ENCODE measurements at places on chromosomes 16 and 17. TPM values are rescaled to one million over a fixed set of nuclear protein-coding genes. Genes with fewer than 3 reads are reported as not detected.

GRCh38 chr17:17560975-17561374 lies 30.5 kb downstream of the PEMT start:
- no peak overlapping the region for H3K27ac ChIP-seq
- peaks cover 10% of the 10 kb centered on the region for H3K4me1 ChIP-seq
- no peaks in the 10 kb centered on the region for H3K27me3 ChIP-seq
- no peak overlapping the region for H3K4me3 ChIP-seq
- DNase-seq = no peak
- H3K36me3 ChIP-seq = no peaks in the 10 kb centered on the region

Gene RDM1
- 0.35 TPM for total RNA-seq

GRCh38 chr17:66240013-66240412 lies 10.8 kb upstream of the APOH start:
- H3K4me1 ChIP-seq = peaks cover 2% of the 10 kb centered on the region
- H3K4me3 ChIP-seq = no peak overlapping the region
- no peak for DNase-seq
- H3K27ac ChIP-seq = no peak overlapping the region
- no peaks in the 10 kb centered on the region for H3K27me3 ChIP-seq
- H3K36me3 ChIP-seq = no peaks in the 10 kb centered on the region

DNA sequence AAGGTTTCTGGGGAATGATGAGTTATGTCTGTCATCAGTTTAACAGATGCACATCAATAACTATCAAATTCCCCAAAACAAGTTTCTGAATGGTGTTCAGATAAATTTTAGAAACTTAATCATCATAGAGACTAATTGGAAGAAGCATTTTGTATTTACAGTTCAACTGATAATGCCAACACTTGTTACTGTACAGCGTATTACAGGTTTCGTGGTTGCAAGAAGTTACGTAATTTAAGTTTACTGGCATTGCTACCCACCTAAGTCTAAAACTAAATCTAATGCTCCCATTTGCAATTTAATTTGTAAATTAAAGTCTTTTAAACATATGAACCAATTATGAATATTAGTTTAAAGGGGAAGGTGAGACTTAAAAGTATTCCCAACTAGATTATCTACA lies 3.0 kb downstream of the SRSF1 start:
- H3K27me3 ChIP-seq = no peaks in the 10 kb centered on the region
- H3K36me3 ChIP-seq = peaks cover 22% of the 10 kb centered on the region
- DNase-seq = no peak
- peaks cover 49% of the 10 kb centered on the region for H3K4me1 ChIP-seq

- no peak for DNase-seq
- no peaks in the 10 kb centered on the region for H3K27me3 ChIP-seq
- H3K27ac ChIP-seq = no peak overlapping the region
- H3K36me3 ChIP-seq = no peaks in the 10 kb centered on the region
- peak overlapping the region; percentile 70 for H3K4me3 ChIP-seq
Measured at GRCh38 chr17:61413661-61414126, 14.1 kb downstream of the TBX2 start.

GRCh38 chr17:46809110-46809571 lies 9.4 kb downstream of the WNT3 start:
- DNase-seq = no peak
- peaks cover 2% of the 10 kb centered on the region for H3K27me3 ChIP-seq
- H3K4me1 ChIP-seq = no peaks in the 10 kb centered on the region
- no peak overlapping the region for H3K27ac ChIP-seq

Gene DEXI
- total RNA-seq = 41.1 TPM

- peaks cover 29% of the 10 kb centered on the region for H3K27me3 ChIP-seq
- H3K4me1 ChIP-seq = no peaks in the 10 kb centered on the region
- no peak overlapping the region for H3K27ac ChIP-seq
Measured at GRCh38 chr17:74163836-74164235, 39.6 kb upstream of the RPL38 start.

DNA sequence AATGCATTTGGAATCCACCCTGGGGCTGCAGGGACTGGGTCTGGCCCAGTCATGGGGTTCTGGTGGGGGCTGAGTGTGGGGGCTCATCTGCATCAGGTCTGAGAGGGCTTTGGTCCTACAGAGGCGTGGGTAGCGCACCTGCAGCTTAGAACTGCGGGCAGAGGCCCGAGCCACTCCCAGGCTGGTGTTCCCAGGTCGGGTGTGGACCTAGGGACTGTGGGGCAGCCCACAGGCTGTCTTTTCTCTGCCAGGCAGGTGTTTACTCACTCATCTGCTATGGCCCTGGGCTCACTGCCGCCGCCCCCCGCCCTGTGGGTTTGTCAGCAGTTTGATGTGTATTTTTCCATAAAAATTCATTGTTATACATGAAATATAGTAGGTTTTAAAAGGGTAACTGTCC lies 27.0 kb upstream of the DOC2B start:
- no peaks in the 10 kb centered on the region for H3K36me3 ChIP-seq
- no peak overlapping the region for H3K4me3 ChIP-seq
- no peaks in the 10 kb centered on the region for H3K4me1 ChIP-seq
- H3K27me3 ChIP-seq = peaks cover 15% of the 10 kb centered on the region

Gene SEZ6
- 0.46 TPM for total RNA-seq

Gene PDPK1
- total RNA-seq = 39.2 TPM

DNA sequence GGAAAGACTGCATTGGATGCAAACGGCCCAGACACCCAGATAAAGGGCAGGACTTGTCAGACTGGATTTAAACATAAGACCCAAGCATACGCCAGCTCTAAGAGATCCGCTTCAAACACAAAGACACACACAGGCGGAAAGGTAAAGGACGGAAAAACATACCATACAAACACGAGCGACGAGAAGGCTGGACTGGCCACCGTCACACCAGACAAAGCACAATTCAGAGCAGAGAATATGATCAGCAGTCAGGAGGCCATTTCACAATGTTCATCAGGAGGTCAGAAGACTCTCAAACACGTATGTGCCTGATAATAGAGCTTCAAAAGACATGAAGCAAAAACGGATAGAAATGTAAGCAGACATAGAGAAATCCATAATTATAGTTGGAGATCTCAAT lies 84.9 kb upstream of the GNG13 start:
- DNase-seq = no peak
- no peak overlapping the region for H3K4me3 ChIP-seq
- peaks cover 3% of the 10 kb centered on the region for H3K36me3 ChIP-seq

DNA sequence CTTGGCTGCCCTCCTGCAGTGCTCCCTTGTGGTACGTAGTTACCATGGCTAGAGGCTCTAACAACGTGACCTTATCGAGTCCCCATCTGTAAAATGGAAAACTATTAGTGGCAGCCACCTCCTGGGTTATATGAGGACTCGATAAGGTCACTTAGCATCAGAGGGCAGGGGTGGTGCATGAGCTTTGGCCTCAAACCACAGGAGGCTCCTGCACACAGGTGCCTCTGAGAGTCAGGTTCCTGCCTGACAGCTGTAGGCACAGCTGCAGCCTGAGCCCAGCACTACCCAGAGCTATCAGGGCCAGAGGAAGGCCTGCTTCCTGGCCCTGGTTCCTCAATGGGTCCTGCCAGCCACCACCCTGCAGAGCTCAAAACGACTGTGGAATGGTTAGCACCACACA lies 57.2 kb upstream of the SEC14L1 start:
- H3K27ac ChIP-seq = no peak overlapping the region
- peaks cover 11% of the 10 kb centered on the region for H3K4me1 ChIP-seq

GRCh38 chr17:45955326-45955725 lies 43.7 kb upstream of the STH start:
- H3K4me3 ChIP-seq = no peak overlapping the region
- H3K4me1 ChIP-seq = no peaks in the 10 kb centered on the region
- no peak overlapping the region for H3K27ac ChIP-seq
- no peak for DNase-seq
- H3K36me3 ChIP-seq = no peaks in the 10 kb centered on the region
- peaks cover 4% of the 10 kb centered on the region for H3K27me3 ChIP-seq

- peaks cover 8% of the 10 kb centered on the region for H3K27me3 ChIP-seq
- no peak within 1 kb of the TSS for H3K4me3 ChIP-seq
- H3K27ac ChIP-seq = no peak within 1 kb of the TSS
- DNase-seq = no peak
- no peaks in the 10 kb centered on the region for H3K4me1 ChIP-seq
Measured at GRCh38 chr17:10837921-10838320, at the start of gene PIRT. PIRT (minus strand) TSS chr17:10838087; CDS start chr17:10825645, 12,442 bp downstream.

DNA sequence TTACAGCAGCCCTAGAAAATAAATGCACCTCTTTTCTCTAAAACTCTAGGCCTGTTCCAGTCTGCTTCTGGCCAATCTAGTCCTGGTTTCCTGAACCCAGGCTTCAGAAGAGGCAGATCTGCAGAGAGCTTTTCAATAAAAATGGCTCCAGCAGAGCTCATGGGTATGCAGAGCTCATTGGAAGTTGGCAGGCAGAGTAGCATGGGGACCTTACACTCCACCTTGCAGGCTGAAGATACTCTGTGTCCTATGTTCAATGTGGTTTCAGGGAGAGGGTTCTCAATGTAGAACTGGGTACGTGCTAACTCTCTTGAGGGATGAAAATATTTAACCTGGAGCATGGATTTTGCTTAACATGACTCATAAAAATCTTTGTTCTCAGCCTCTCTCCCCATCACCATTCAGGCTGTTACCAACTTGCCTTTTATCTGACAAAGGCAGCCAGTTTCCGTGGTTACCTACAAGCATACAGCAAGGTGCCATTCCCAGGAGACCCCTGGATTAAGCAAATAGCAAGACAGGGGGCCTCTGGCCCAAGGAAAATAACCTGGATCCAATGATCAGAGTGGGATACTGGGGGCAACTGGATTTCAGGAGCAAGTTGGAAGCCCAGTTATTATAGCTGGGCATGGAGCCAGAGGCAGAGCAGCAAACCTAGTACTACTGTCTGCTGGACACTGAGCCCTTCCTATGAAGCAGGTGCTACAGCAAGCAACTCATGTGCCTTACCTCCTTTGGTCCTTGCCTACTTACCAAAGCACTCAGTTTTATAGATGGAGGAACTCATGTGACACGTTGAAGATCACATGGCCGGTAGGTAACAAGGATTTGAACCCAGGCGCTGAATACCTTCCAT lies 98.2 kb upstream of the DHX40 start:
- no peaks in the 10 kb centered on the region for H3K4me1 ChIP-seq
- H3K36me3 ChIP-seq = no peaks in the 10 kb centered on the region
- H3K27ac ChIP-seq = no peak overlapping the region

DNA sequence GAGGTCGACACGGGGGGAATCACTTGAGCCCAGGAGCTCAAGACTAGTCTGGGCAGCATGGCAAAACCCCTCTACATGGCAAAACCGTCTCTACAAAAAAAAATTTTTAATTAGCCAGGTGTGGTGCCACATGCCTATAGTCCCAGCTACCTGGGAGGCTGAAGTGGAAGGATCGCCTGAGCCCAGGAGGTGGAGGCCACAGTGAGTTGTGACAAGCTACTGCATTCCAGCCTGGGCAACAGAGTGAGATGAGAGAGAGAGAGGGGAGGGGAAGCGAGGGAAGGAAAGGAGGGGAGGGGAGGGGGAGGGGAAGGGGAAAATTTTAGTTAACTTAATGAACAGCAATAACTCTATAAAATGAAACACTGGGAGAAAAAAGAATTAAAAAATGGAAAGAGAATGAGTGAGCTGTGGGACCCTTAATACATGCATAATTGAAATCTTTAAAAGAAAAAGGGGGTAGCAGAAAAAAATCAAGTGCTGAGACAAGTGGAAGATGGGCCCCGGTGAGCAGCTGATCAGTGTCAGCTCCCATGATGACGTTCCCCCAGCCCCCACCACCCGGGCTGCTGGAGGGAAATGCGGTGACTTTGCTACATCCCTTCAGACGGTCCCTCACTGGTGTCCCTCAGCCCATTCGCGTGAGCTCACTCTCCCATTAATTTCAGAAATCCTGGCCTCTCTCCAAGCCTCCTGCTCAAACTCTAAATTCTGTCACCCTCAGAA lies 2.7 kb downstream of the ASGR2 start:
- no peaks in the 10 kb centered on the region for H3K4me1 ChIP-seq
- H3K27ac ChIP-seq = no peak overlapping the region
- peaks cover 4% of the 10 kb centered on the region for H3K36me3 ChIP-seq
- no peak overlapping the region for H3K4me3 ChIP-seq
- DNase-seq = no peak

Gene RCVRN
- not detected for total RNA-seq

GRCh38 chr17:43766413-43767052 lies 7.9 kb upstream of the SOST start:
- no peak for DNase-seq
- H3K4me1 ChIP-seq = no peaks in the 10 kb centered on the region
- H3K36me3 ChIP-seq = peaks cover 15% of the 10 kb centered on the region

DNA sequence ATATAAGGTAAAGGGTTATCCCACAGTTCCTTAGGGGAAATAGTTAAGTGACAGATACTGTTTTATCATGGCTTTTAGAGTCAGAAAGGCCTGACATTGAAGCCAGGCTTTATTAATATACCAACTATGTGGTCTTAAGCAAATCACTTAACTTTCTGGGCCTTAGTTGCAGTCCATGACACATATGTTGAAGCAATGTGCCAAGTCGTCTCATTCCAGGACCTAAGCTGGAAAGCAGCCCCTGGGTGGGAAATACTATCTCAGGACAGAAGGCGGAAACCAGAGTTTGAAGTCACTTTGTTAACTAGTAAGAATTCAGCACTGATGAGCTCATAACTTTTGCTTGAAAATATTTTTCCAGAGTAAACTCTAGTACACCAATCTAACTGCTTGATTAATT lies 80.0 kb downstream of the USP32 start:
- no peaks in the 10 kb centered on the region for H3K27me3 ChIP-seq
- H3K4me1 ChIP-seq = peaks cover 13% of the 10 kb centered on the region
- peaks cover 2% of the 10 kb centered on the region for H3K36me3 ChIP-seq
- H3K4me3 ChIP-seq = no peak overlapping the region
- H3K27ac ChIP-seq = no peak overlapping the region

GRCh38 chr17:36068524-36068923 lies 4.5 kb downstream of the CCL18 start:
- H3K4me1 ChIP-seq = no peaks in the 10 kb centered on the region
- no peak for DNase-seq
- H3K4me3 ChIP-seq = no peak overlapping the region
- H3K36me3 ChIP-seq = no peaks in the 10 kb centered on the region
- H3K27me3 ChIP-seq = peaks cover 26% of the 10 kb centered on the region

DNA sequence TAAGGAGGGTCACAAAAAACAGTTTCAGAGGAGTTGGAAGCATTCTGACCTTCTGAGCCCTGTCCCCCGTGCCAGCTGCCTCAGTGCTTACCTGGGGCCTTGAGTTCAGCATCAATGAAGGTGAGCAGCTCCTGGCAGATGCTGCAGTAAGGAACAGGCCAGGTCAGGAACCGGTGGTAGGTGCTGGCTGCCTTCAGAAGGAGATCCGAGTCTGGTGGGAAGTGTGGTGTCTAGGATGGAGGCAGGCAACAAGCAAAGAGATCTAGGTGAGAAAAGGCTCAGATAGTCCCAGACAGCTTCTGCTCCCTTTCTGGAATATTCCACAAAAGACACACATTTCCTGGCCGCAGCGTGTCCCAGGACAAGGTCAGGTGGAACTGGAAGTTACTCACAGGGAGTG lies 37.2 kb upstream of the PIK3R6 start:
- no peak overlapping the region for H3K27ac ChIP-seq
- DNase-seq = no peak
- no peaks in the 10 kb centered on the region for H3K36me3 ChIP-seq
- no peak overlapping the region for H3K4me3 ChIP-seq
- H3K27me3 ChIP-seq = peaks cover 34% of the 10 kb centered on the region

GRCh38 chr16:66403531-66404145 lies 23.5 kb upstream of the BEAN1 start:
- H3K4me3 ChIP-seq = no peak overlapping the region
- H3K27me3 ChIP-seq = peaks cover 6% of the 10 kb centered on the region

Gene TBC1D28
- total RNA-seq = not detected

Measured in chondrocyte (in vitro differentiated cells).